Activated naive CD4-positive, alpha-beta T cell treated with anti-CD3 and anti-CD28 coated beads, Interleukin-2, amount 50 U/mL, for 16 hours (primary cell): ENCODE measurements at places on chromosomes 3 and 15.

DNA sequence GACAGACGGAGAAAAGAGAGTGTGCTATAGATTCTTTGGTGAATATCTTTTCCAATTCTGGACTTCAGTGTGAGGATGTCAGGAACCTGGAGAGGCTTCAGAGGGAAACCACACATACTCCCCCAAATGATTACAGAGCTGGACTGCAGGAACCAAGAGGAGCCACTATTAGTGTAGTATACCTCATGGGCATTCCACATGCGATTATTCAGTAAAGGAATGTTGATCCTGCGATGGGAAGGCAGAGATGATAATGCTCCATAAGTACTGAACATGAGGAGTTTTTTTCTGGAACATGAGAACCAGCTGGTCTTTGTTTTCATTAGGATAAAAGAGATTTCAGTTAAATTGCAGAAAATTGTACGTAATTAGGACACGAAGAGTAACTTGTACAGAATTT, 18.7 kb downstream of the STARD9 start:
- DNase-seq, result no peak

DNA sequence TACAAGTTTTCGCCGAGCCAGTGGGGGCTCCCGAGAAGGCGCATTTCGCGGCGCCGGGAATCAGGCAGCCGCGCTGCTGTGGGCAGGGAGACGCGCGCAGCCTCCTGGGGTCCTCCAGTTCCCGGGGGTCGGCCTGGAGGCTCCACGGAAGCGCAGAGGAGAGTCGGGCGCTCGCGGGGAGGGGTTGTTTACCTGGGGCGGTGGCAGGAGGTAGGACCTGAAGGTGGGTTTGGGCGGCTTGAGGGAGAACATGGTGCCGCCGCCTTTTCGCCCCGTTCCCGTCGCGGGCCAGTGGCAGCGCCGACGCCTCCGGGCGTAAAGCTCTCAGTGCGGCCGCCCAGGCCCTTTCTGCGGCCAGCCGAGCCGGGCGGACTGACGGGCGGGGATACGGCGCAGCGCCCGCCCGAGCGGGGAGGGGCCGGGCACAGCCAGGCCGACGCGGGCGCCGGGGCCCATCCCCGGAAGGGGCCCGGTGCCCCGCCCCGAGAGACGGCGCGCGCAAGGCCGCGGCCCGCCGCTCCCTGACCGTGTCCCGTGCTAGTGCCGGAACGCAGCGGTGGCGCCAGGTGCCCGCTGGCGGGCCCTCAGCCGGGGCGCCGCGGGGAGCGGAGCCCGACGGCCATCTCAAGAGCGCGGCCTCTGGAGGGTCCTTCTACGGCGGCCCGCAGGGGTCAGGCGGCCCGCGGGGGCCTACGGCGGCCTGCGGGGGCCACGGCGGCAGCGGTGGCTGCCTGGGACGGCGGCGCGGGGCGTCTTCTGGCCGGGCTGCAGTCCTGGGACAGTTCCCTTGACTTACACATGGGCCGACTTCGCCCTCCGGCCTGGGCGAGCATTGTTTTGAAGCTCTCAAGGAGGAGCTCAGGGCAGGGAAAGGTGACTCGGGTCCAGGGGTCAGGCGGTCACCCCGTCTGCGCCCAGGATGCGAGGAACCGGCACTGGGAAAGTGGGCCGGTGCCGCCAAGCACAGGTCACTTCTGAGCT, at the start of gene MTMR10:
Gene MTMR10 (minus strand): TSS at position 374 of the 981 bp plus-strand sequence. CDS start 122 bp downstream, at position 252.
- peak; percentile 73 for DNase-seq

DNA sequence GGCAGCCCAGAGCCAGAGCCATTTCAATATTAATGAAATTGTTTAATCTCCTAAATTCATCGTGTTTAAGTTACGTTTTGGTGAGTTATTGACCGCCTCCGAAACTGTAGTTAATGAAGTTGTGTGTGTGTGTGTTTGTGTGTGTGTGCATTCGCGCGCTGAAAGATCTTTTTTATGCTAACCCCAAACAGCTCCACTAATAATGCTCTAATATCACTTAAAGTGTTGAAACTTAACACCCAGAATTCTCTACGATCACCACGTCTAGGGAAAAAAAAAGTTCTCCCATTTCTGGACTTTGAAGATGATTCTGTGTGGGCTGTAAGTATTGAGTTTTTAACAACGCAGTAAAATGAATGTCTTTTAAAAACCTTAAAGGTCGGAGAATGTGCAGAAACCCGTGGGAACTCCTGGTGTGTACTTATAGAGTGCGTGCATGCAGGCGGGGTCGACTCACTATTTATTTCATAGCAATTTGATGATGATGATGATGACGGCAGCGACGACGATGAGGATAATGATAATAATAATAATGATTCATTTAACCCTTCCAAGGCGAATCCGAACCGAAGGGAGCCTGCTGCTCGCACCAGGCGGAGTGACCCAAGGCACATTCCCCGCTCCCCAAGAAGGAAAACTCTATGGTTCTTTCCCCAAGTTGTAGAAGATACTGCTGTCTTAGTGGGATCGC, 1.4 kb upstream of the FOXB1 start:
- no peak for DNase-seq

DNA sequence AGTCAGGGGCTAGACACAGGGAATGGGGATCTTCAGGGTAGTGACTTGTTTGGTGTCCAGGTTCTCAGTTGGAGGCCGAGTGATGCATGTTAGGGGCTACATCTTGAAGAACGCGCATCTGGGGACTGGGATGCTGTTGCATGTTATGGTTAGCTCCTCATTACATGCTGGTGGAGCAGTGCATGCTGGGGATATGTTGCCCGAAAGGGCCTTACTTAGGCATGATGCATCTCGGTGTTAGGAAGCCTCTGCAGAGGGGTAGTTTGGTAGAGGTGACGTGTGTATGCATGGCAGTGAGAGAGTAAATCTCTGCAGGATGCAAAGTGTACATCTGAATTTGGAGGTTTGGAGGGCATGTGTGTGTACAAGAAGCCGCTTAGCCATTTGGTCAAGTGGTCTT, 2.4 kb downstream of the EIF4G1 start:
- DNase-seq, result no peak

GRCh38 chr3:151395806-151396205, 11.3 kb upstream of the P2RY12 start:
- no peak for DNase-seq

GRCh38 chr15:33370623-33371020, 59.9 kb downstream of the RYR3 start:
- DNase-seq, result no peak

- DNase-seq, result no peak
Observed at GRCh38 chr3:156479604-156480003, 75.3 kb downstream of the SSR3 start.

DNA sequence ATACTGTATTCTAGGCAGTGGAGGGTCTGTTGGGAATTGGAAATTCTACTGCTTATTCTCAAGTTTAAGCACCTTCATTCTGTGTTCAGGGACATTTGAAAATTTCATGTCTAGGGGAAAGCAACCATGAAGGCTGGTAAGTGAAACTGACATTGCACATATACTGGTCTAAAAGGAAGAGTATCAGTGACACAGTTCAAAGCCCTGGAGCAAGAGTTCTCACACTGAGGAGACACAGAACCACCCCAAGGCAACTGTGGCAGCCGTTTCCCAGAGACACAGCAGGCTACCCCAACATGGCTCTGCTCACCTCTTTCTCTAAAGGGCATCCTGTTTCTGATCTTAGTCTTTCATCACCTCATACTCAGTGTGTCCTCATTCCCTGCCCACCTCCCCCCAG, 67.5 kb downstream of the KCNMB2 start:
- DNase-seq, result no peak

GRCh38 chr3:39438880-39439279, 28.6 kb upstream of the MOBP start:
- DNase-seq, result no peak

DNA sequence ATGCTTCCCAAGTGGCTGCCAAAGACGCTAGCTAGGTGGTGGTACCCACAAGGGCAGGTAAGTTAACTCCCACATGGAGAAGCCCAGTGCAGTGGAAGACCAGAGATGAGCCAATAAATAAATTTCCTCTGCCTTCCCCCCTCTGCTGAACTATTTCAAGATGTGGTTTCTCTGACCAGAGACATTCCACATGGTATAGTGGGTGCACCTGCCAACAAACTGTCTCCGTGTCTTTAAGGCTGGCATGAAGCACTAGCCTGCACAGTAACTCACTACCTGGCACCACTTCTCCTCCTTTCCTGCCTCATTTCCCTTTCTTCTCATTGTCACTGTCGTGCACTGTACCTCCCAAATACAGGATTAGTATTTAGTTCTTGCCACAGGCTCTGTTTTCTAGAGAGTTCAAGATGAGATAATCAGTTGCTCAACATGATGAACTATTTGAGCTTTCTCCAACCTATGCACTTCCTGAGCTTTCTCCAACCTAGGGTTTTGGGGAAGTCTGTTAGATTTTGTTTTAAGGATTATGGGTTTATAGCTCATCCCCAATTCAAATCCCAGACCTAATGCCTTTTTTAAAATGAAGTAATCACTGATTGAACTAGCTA, 8.4 kb upstream of the CRTAP start:
- no peak for DNase-seq

GRCh38 chr3:46923559-46924350, 46.2 kb downstream of the PTH1R start:
- peak; percentile 35 for DNase-seq

DNA sequence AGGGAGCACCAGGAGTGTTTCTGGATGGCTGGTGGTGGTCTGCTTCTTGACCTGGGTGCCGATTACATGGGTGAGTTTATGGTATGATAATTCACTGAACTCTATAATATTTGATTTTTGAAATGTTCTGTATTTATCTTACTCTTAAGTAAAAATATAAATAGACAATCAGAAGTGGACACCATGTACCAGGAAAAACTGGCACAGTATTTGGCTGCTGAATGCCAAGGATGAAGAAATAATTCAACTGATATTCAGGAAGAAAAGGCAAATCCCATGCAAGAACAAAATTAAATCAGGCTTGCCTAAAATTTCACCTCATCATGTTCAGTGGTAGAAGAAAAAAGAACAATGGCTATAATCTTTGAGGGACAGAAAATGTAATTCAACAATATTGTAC, 51.6 kb downstream of the CRTAP start:
- DNase-seq, result no peak

DNA sequence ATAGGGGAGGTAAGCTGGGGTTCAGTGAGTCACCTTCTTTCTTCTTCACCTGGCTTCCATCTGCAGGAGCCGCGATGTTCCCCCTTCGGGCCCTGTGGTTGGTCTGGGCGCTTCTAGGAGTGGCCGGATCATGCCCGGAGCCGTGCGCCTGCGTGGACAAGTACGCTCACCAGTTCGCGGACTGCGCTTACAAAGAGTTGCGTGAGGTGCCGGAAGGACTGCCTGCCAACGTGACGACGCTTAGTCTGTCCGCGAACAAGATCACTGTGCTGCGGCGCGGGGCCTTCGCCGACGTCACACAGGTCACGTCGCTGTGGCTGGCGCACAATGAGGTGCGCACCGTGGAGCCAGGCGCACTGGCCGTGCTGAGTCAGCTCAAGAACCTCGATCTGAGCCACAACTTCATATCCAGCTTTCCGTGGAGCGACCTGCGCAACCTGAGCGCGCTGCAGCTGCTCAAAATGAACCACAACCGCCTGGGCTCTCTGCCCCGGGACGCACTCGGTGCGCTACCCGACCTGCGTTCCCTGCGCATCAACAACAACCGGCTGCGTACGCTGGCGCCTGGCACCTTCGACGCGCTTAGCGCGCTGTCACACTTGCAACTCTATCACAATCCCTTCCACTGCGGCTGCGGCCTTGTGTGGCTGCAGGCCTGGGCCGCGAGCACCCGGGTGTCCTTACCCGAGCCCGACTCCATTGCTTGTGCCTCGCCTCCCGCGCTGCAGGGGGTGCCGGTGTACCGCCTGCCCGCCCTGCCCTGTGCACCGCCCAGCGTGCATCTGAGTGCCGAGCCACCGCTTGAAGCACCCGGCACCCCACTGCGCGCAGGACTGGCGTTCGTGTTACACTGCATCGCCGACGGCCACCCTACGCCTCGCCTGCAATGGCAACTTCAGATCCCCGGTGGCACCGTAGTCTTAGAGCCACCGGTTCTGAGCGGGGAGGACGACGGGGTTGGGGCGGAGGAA, 2.6 kb downstream of the ISLR2 start:
- DNase-seq, result no peak

DNA sequence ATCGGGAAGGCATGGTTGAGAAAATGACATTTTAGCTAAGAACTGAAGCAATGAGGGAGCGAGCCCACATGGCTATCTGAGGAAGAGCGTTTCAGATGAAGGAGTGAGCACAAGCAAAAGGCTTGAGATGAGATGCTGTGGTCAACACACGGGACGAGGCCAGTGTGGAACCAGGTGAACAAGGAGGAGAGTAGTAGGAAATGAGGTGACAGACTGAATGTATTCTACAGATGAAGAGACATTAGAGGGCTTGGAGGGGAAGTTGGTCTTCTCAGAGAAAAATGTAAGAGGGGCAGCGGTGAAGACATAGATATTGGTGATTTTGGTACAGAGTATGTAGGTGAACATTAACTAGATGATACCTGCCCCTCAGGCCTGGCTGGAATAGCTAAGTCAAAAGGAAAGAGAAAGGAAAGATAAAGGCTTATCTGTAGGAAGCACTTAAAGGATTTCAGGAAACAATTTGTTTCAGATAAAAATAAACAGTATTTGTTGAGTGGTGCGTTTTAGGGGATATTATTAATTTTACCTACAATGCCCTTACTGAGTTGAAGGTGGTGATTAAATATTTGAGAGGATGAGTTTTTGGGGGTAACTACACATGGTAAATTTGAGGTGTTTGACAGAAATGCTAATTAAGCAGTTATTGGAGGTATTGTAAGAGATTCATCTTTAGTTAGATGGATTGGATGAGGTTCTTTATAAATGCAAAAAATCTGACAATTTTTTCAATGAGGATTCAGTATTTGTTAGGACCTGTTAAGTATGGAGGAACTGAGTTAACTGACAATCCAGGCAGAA, 57.0 kb downstream of the SLTM start:
- DNase-seq, result no peak

- peak; percentile 77 for DNase-seq
Observed at GRCh38 chr15:68817304-68818065, 3.2 kb downstream of the ANP32A start.

- no peak for DNase-seq
Observed at GRCh38 chr15:50824514-50824913, 59.0 kb upstream of the SPPL2A start.

DNA sequence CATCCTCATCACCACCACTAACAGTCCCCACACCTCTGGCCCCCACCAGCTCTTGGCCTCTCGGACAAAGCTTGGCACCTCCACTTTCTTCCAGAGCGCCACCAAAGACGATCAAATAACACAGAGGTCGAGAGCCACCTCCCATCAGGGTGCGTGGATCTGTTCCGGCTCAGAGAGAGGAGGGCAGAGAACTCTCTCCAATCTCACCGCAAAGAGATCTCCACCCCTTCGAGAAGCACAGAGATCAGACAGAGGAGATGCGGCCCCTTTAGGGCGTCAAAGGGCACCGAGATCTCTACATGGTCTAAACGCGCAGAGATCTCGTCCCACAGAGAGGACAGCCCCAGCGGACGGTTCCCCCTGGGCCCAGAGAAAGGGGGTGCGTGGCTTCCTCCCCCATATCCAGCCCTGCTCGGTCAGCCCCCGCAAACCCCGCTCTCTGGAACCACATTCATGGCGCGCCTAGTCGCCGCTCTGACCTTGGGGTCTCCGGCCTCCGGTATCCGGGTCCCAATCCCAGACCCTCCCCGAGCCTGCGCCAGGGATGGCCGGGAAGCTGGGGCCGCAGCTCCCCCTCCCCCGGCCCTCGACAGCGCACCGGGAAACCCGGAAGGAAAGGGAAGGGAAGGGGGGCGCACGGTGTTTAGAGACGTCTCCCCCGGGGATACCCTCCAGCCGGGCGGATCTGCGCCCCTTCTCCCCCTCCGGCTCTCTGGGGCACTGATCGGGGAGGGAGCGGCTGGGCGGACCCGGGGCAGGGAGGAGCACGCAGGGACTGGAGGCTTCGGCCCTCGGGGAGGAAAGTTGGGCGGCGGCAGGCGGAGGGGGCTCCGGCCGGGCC, 608 bp downstream of the SCN5A start:
- DNase-seq, result no peak
